Liver (tissue), 10 donors: ENCODE measurements at places on chromosomes 3 and 15. TPM values are rescaled to one million over a fixed set of nuclear protein-coding genes. Genes with fewer than 3 reads are reported as not detected.

LRRC31 gene
- 2.7 TPM for total RNA-seq

TGM4 gene
- total RNA-seq = not detected

DNA sequence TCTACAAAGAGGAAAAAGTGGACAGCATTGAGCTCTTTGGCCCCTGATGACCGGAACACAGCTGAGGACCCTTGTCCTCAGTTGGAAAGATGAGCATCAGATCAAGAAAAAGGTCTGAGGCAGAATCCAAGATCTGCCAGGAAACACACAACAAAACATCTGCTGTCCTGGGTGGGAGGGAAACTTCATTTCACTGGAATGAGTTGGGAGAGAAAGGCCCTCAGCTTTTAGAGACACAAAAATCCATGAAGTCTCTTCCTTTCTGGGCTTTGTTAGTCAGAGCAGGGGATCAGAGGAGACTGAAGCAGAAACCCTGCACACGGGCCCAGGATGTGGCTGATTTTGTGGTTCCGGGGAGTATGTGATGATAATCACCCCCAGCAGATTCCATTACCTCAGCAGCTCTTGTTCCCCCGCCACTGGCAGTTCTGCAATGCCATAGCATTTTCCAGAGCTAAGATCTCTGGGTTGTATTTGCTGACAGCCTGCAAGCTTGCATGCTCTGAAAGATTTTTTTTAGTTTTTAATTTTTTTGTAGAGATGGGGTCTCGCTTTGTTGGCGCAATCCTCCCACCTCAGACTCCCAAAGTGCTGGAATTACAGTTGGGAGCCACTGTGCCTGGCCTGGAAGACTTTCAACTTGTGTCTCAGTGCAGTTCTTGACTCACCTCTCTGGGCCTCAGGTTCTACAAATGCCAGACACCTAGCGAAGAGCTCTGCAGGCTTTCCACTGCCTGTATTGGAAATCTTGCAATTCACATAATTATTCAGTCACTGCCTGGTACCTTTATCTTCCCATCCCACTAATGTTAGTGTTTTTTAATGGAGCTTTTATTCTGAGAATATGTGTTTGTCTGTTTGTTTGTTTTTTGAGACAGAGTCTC, 5.8 kb upstream of the TATDN2 start:
- H3K4me3 ChIP-seq = no peak overlapping the region
- no peak for DNase-seq
- peak overlapping the region; percentile 10 for H3K27ac ChIP-seq
- H3K4me1 ChIP-seq = no peaks in the 10 kb centered on the region
- H3K27me3 ChIP-seq = no peaks in the 10 kb centered on the region
- peaks cover 16% of the 10 kb centered on the region for H3K36me3 ChIP-seq

DNA sequence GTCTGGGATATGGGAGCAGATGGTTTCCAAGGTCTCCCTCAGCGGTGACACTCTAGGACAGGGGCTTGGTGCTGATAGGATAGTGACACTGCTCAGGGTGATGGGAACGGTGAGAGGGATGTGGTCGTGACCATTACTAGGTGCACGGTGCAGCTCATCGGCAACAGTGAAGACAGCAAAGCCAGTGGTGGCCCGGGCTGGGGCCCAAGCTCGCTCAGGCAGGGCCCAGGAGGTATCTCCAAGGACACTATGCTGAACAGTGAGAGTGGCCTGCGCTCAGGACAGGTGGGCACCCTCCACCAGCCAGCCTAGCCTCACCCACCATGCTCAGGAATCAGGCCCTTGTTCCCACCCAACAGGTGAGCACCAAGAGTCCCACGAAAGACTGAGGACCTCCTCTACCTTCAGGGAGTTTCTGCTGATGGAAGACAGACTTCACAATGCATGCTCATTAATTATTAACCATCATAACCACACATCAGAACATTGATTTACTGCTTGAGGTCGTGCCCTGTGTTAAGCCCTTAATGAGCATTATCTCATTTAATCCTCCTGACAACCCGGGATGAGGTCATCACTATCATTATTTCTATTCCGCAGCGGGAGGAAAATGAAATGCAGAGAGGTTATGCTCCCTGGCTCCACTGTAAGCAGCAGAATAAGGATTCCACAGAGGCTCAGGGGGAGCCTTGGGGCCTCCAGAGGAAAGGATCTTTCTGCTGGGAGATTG, 269.4 kb downstream of the UACA start:
- DNase-seq = no peak
- H3K4me1 ChIP-seq = peaks cover 10% of the 10 kb centered on the region
- H3K4me3 ChIP-seq = no peak overlapping the region
- H3K27ac ChIP-seq = no peak overlapping the region

GRCh38 chr15:84826369-84826823, 9.2 kb downstream of the ALPK3 start:
- no peak for DNase-seq
- no peak overlapping the region for H3K4me3 ChIP-seq
- no peak overlapping the region for H3K27ac ChIP-seq
- H3K4me1 ChIP-seq = peaks cover 6% of the 10 kb centered on the region
- no peaks in the 10 kb centered on the region for H3K36me3 ChIP-seq
- no peaks in the 10 kb centered on the region for H3K27me3 ChIP-seq
